ENCODE measurements at places on chromosomes 5 and 9.
A peak's percentile ranks its signal among the peaks of the same experiment; 100 is the strongest.

GRCh38 chr5:118924006-118924389 lies 64.3 kb downstream of the DTWD2 start:
- DNase-seq = no peak

GRCh38 chr5:83227611-83228010 lies 150.3 kb downstream of the XRCC4 start:
- no peak for DNase-seq

DNA sequence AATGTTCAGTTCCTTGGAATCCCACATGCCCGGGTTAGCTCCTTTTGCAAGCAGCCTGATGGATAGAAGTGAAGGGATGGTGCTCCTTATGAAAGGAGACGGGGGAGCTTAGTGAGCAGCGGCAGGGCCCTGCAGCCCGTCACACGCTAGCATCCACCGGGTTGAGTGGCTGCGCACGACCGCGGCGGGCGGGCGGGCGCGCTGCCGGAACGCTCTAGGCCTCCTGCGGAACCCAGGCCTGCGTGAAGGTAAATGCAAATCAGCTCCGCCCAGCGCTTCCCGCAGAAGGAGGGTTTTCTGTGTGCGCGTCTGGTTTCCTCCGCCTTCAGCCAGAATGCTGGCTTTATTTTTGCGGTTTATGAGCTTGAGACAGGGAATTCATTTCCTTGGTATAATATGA lies 19.8 kb downstream of the IL12B start:
- peak; percentile 27 for DNase-seq

GRCh38 chr5:143887903-143888665 lies 76.1 kb downstream of the HMHB1 start:
- DNase-seq = peak; percentile 71

GRCh38 chr5:65971643-65972042 lies 45.3 kb downstream of the ERBIN start:
- DNase-seq = no peak

GRCh38 chr5:141609044-141609443 lies 9.8 kb downstream of the DIAPH1 start:
- no peak for DNase-seq

- no peak for DNase-seq
Observed at GRCh38 chr9:135501261-135502167, 1.0 kb downstream of the MRPS2 start.

DNA sequence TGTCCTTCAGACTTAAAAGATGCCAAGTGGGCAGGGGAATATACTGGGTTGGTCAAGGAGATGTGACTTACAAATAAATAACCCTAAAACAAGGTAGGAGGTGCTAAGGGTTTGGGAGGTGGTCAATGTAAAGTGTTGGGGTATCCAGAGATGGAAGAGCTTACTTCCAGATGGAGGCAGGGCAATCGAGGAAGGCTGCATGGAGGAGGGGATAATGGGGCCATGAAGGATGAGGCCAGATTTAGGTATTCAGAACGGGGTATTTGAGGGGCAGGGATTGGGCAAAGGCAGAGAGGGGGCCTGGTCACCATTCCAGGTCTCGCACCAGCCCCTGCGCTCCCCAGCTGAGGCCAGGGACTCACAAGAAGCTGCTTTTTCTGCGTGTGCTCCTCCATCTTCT lies 57.9 kb upstream of the FBXW11 start:
- DNase-seq = no peak

DNA sequence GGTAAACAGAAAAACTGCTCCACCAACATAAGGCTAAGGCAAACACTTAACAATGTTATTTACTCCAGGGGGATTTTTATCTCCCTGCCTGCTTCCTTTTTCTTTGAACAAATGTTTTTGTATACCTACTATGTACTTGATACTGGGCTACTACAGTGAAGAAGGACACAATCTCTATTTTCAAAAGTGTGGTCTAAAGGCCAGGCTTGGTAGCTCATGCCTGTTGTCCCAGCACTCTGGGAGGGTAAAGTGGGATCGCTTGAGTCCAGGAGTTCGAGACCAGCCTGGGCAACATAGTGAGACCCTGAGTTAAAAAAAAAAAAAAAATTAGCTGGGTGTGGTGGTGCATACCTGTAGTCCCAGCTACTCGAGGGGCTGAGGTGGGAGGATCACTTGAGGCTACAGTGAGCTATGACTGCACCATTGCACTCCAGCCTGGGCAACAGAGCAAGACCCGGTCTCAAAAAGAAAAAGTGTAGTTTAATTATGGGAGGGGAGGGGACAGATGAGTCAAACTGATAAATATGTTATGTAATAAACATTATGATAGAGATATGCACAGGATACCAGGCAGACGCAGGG lies 3.3 kb downstream of the STOM start:
- no peak for DNase-seq

DNA sequence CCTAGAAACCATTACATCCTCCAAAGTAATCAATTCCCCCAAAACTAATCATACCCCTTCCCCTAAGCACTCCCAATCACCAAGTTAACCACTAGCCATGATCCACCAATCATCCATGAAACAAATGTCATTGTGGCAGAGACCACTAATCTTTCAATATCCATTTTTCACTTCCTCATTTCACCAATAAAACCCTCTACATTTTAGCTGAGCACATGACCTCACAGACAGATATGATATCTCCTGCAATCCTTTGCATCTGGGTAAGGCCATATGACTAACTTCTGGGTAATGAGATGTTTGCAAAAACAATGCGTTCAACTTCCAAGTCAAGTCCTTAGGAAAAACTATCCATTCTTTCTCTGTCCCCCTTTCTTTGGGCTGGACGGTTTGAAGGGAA lies 20.7 kb downstream of the OR2S2 start:
- DNase-seq = no peak

DNA sequence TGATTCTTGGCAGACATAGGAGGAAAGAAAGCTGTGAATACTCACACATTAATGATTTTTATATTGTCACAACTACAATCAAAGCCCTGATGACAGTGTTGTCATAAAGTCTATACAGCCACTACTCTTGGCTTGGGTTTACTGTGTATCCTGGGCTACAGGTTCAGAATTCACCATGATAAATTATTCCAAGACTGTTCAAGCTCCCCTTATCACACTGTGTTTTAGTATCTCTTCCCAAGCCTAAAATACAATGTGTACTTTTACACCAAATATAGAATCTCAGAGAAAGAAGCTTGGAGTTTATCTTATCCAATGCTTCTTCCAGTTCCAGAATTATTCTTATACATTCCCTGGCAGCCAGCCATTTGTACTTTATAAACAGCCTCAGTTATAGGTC lies 127.7 kb upstream of the PPP1R2B start:
- no peak for DNase-seq

DNA sequence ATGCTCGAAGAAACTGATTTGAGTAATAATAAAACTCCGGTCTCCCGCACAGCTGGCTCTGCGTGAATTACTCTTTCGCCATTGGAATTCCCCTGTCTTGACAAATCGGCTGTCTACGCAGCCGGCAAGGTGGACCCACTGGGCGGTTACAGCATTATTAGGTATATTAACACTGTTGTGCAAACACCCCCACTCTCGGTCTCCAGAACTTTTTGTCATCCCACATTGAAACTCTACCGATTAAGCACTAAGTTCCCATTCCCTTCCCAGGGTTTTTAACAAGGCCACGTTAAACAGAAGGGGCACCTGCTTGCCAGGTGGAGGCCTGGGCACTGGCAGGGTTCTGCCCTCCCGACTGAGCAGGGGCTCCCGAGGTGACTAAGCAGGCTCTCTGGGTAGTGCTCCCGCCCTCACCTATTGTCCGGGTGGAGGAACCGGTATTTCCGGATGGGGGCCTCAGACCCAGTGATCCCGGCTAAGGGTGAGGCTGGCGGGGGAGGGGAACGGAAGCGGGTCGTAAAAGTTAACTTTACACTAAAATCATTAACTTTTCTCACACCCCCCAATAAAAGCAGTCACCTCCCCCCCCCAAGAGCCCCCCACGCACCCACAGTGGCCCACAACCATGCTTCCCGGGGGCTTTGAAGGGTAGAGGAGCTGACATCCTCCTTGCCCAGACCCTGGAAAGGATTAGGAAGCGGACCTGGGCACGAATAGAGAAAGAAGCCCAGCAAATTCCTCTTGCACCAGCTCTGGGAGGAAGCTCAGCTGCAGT lies 53.5 kb upstream of the TJP2 start:
- DNase-seq = peak; percentile 64

GRCh38 chr5:159792180-159792579 lies 124.1 kb upstream of the ADRA1B start:
- no peak for DNase-seq

DNA sequence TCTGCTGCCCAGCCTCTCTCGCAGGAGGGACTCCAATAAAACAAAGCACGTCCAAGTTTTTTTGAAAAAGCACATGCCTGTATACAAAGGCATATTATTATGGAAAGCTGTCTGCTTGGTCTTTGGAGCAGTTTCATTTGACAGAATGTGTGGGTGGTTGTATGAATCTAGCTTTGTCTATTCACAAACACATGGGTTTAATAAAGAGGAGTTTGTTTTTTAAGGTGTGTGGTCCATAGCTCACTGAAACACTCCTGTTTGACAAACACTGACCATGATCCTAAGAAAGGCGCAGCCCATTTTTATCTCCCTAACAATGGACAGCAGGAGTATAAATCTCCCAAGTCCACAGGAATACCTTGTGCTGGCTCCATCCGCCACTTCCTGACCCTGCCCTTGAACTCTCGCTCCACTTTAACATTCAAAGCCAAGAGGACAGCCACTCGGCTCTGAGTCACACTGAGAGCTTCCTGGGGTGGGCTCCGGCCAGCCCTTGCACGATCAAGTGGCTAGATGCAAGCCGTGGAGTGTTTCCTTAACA lies 371.9 kb downstream of the EBF1 start:
- no peak for DNase-seq

GRCh38 chr5:149126906-149127305 lies 14.4 kb upstream of the ABLIM3 start:
- no peak for DNase-seq

- DNase-seq = no peak
Observed at GRCh38 chr9:132947756-132948155, 3.3 kb upstream of the TSC1 start.

- DNase-seq = peak; percentile 46
Observed at GRCh38 chr5:10536931-10537579, 26.8 kb upstream of the ANKRD33B start.

DNA sequence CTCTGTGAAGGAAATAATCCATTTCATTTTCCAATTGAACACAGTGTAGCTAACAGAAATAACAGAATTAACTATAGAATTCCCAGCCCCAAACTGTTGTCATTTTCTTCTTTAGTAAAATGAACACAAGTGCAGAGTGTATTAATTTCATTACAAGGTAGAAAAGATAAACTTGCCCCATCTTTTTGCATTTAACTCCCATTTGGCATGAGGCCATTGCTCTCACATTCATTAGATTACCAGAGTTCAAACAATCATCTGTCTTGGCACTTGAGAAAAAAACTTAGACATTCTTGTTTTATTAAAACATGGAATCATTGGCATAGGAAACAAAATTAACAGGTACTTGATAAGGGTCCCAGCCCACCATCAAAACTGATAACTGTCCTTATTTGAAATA lies 821.5 kb upstream of the C9orf72 start:
- no peak for DNase-seq

DNA sequence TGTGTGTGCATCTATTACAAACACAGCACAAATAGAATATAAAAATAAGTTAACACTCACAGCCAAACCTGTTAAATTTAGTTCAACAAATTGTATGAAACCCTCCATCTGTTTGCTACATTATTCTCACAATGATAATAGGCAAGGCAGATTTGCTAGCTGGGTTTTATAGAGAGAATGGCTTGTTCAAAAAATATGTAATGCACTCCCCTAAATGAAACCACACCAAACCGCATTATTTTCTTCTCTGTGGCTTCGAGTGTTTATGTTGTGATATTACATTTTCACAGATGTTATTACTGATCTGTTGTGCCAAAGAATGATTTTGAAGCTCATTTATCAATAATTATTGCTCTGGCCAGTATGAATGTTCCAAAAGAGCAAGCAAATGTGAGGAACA lies 92.9 kb downstream of the SPATA31D1 start:
- no peak for DNase-seq

- no peak for DNase-seq
Observed at GRCh38 chr5:141121985-141122384, 367 bp downstream of the PCDHB4 start.

- DNase-seq = no peak
Observed at GRCh38 chr5:176781054-176781375, 29.3 kb upstream of the UNC5A start.

- peak; percentile 64 for DNase-seq
Observed at GRCh38 chr5:115599502-115599901, 2.8 kb downstream of the TICAM2 start.

DNA sequence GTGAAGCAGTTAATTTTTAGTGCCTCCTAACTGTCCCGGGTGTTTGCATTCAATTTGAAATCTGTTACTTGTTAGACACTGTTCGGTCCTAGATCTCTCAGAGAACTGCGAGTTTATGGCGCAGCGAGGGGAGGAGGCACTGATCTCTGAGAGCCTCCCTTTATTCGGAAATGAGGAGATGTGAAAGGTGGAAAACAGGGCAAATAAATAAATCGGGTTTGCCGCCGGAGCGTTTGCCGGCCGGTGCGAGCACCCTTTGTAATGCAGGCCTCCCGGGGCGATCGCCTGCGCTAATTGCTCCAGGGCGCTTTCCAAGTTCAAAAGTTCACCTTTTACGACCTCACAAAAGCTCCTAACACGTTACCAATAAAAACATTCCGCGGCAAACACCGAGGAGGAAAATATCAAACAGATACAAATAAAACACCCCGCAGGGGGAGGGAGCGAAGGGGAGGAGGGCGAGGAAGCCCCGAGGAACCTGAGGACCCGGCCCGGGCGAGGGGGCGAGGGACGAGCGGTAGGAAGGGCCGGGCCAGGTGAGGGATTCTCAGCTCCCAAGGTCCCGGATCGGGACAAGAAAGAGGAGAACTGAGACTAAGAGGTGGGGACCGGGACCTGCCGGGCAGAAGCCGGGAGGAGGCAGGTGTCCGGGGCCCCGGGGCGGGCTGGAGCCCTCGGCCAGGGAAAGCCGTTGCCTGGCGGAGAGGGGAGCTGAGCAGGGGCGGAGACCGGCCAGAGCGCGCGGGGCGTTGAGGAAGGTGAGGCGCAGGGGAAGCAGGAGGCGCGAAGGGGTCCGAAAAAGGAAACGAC lies 1.4 kb downstream of the NR6A1 start:
- no peak for DNase-seq

DNA sequence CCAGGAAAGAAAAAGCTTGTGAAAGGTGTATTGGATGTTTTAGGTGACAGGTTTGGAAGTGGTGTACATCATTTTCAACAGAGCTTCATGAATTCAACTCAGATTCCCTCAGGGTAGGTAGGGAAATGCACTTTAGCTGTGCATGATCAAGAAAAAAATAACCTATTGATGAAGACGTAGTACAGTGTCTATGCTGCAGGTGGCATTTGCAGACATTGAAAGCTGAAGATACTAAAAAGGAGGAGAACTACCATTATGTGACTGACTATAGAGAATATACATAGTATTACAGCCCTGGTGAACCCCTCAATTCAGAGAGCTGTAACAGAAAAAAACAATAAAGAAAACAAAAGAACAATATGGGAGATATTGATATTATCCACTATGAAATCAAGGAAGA lies 2344.7 kb upstream of the ACO1 start:
- DNase-seq = no peak

Data from umbilical cord (tissue), 2 donors.